ENCODE measurements at places on chromosomes 4 and X.

DNA sequence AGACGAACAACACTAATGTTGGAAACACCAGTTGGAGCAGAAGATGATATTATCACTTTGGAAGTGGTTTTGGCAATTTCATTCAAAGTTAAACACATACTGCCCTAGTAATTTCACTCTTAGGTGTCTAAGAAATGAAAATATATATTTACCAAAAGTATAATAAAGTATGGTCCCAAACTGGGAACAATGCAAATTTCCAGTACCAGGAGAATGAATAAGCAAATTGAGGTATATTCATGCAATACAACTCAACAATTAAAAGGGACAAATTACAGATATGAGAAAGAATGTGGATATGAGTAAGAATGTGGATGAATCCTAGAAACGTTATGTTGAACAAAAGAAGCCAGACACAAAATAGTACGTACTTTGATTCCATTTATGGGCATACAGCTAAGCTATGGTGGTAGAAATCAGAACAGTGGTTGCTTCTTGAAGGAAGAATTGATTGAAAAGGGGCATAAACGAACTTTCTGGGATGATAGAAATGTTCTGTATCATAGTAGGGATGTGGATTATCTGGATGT is 10.0 kb downstream of the ELMOD2 start:
- no peak for DNase-seq

- DNase-seq = peak; percentile 23
Observed at GRCh38 chrX:122422547-122422946, 761.5 kb upstream of the GRIA3 start.

DNA sequence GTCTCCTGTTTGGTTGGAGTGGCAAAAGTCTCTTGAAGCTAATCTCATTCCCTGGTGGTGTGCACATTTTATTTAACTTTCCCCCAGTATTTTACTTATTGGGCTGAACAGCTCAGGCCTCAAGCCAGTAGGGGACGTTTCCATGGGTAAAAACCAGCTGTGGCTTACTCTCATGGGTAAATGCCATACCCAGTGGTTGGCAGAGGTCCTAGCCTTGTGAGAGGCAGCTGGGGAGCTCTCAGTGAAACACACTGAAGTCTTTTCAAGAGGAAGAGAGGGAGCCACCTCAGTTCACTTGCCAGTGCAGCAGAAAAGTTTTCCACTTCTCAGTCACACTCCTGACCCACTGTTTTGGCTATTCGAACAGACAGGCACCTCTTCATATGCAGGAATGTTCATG is 1964.2 kb downstream of the ARAP2 start:
- no peak for DNase-seq

DNA sequence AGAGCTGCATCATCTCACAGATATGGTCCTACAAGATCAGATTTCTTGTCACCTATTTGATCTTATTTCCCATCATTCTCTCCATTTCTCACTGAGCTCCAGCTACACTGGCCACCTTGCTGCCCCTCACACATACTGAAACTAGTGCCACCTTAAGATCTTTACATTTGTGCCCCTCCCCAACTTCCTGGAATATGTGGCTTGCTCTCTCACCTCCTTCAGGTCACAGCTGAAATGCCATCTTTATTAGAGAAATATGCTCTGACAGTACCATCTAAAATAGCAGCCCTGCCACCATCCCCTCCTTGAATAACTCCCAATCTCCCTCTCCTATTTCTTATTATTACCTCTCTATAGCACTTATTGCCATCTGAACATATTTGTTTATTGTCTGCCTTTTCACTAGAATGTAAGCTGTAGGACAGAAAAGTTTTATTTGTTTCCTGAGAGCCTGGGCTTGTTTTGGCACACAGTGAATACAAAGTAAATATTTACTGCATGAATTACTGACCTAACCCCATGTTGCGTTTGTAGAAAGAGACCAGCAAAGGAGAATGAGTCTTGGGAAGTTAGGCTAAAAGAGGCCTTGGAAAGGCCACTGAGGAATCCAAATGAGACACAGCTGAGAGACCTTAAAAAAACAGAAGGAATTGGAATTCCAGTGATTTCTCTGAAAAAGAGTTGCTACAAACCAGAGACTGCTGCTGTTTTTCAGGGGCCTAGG is 22.7 kb downstream of the DYNLT3 start:
- DNase-seq = no peak

GRCh38 chrX:68490644-68491043 is 8.2 kb upstream of the YIPF6 start:
- no peak for DNase-seq

DNA sequence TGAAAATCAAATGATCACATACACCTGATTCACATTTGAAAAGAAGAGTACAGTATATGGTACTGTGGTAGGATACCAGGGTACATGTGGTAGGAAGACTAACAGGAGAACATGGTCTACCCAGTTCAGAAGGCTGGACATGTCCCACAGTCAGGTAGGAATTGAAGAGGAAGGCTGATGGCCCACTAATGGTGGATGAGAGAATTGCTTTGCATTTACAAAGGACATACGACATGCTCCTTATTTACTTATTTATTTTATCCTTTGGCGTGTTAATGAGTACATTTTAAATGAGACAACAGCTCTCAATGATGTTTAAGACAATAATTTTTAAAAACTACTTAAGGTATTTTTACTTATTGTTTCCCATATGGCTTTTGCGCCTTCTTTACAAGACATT is 106.7 kb upstream of the BMP2K start:
- DNase-seq = no peak
